A549 treated with dexamethasone at 1 μM for 4 hours (cell line): ENCODE measurements at places on chromosomes 7 and 10. TPM values are rescaled to one million over a fixed set of nuclear protein-coding genes. Genes with fewer than 3 reads are reported as not detected.

ADAM22 gene
- total RNA-seq: 0.17 to 0.47 TPM (median 0.32 TPM) in 5 replicates

LHFPL3 gene
- total RNA-seq: not detected in 5 replicates

TMEM213 gene
- not detected in 5 replicates for total RNA-seq

GLCCI1 gene
- 0.81 to 1.1 TPM (median 1.0 TPM) in 5 replicates for total RNA-seq

INMT gene
- total RNA-seq: not detected in 5 replicates

PNLIP gene
- total RNA-seq: 0.16 to 0.27 TPM (median 0.21 TPM) in 5 replicates

PPP1R17 gene
- total RNA-seq: not detected in 5 replicates

SLC13A1 gene
- total RNA-seq: not detected in 5 replicates

NYAP1 gene
- total RNA-seq: 3.9 to 7.8 TPM (median 6.4 TPM) in 5 replicates

BMI1 gene
- total RNA-seq: 26.7 to 37.3 TPM (median 31.6 TPM) in 5 replicates

CNPY1 gene
- total RNA-seq: not detected in 5 replicates

PKD1L1 gene
- 0.03 to 0.36 TPM (median 0.21 TPM) in 4 of 5 replicates, not detected in the other for total RNA-seq

MMP21 gene
- not detected in 5 replicates for total RNA-seq

SUN3 gene
- total RNA-seq: 0.13 to 0.16 TPM in 2 of 5 replicates, not detected in the others

IDI2 gene
- 0.07 TPM in 1 of 5 replicates, not detected in the others for total RNA-seq

AKR1E2 gene
- 4.8 to 6.1 TPM (median 5.6 TPM) in 5 replicates for total RNA-seq

HTR5A gene
- not detected in 5 replicates for total RNA-seq

LBX1 gene
- total RNA-seq: not detected in 5 replicates

STEAP1 gene
- 15.0 to 17.6 TPM (median 16.8 TPM) in 5 replicates for total RNA-seq
